Prostate gland (tissue), 2 donors: ENCODE measurements at places on chromosomes 1 and 21. TPM values are rescaled to one million over a fixed set of nuclear protein-coding genes. Genes with fewer than 3 reads are reported as not detected.

The CRYBG2 gene
- 3.9 TPM for total RNA-seq

The CSF3R gene
- total RNA-seq, result 17.0 TPM

The SAMD11 gene
- total RNA-seq, result 4.5 TPM

The RHD gene
- total RNA-seq, result not detected

The S100A10 gene
- 72.1 TPM for total RNA-seq

The TRIM58 gene
- total RNA-seq, result 0.36 TPM

The TRIM45 gene
- total RNA-seq, result 13.2 TPM

The S100A5 gene
- total RNA-seq, result not detected

The FBXO42 gene
- 26.6 TPM for total RNA-seq

The PIK3C2B gene
- 20.9 TPM for total RNA-seq

The BRINP3 gene
- total RNA-seq, result 17.0 TPM

The NBPF20 gene
- total RNA-seq, result 4.3 TPM

The FCAMR gene
- 2.3 TPM for total RNA-seq

The NBPF10 gene
- total RNA-seq, result 1.2 TPM

The COL16A1 gene
- total RNA-seq, result 89.4 TPM

The NGF gene
- 1.1 TPM for total RNA-seq

- DNase-seq, result no peak
Measured at GRCh38 chr1:234896477-234897389, 231.9 kb downstream of the TOMM20 start.

DNA sequence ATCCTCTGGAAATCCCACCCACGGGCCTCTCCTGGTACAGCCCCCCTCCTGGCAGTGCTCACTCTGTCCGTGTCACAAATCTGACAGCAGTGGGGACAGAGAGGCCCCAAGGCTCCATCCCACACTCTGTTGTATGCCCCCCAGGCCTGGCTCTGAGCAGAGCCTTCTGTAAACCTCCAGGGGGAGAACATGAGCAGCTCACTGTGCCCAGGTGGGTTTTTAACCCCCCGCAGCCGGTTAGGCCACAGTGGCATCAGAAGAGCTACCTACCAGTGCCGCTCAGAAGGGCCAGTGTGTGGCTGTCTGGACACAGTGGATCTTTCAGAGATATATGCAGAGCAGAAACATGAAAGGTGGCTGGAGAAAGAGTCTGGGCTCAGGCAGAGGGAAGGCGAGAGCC, 12.0 kb upstream of the GPR153 start:
- no peak for DNase-seq

DNA sequence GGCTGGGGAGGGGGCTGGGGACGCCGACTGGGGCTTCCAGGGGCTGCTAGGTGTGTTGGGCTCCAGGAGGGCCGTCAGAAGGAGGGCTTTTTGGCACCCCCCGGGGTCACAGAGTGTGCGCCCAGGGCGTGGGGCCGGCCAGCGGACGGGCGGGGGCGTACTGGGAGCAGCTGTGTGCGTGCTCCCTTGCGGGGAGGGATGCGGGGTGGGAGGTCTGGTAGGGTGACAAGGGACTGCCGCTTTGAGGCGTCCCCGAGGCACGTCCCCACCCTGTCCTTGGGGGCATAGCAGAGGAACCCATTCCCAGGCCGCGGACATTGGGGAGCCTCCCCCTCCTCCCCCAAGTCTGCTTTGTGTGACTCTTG, 1.1 kb downstream of the FOXO6 start:
- no peak for DNase-seq

DNA sequence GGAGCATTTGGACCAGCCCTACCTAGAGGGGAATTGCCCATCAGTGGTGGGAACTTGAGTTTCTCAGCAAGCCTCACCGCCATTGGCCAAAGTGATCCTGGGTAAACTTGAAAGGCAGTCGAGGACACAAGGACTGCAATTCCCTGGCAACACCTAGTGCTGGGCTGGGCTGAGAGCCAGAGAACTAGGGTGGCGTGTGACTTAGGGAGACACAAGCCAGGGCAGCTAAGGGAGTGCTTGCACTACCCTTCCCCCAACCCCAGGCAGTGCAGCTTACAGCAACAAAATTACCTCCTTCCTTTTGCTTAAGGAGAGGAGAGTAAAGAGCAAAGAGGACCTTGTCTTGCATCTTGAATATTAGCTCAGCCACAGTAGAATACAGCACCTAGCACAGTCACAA, 176.9 kb upstream of the PRMT6 start:
- peak; percentile 10 for DNase-seq

DNA sequence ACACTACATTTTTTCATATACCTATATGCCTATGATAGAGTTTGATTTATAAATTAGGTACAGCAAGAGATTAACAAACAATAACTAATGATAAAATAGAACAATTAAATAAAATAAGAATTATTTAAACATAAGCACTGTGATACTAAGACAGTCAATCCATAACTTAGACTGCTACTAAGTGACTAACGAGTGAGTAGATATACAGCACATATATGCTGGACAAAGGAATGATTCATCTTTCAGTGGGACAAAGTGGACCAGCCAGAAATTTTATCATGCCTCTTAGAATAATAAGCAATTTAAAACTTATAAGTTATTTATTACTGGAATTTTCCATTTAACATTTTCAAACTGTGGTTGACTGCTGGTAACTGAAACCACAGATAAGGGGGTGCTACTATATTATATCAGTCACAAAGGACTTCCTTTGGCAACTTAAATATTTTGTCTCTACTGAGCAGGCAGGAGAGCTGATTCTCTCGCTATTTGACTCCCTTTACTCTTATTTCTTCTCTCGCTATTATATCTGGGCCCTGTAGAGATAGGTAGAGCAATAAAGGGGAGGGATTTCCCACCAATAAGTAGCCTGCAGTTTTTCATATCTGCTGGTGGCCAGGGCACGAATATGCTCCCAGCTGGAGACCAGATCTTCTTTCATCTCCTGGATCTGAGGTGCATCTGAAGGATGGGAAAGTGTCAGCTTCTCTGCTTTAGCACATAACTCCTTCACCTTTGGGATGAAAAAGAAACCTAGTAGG, 10.8 kb downstream of the SPTA1 start:
- no peak for DNase-seq

GRCh38 chr1:22052115-22053016, at the start of gene CDC42:
Gene CDC42, plus strand, starts transcription at chr1:22052709. Its CDS starts 25,770 bp downstream, at chr1:22078479.
- DNase-seq, result peak; percentile 97

- DNase-seq, result no peak
Measured at GRCh38 chr1:119790451-119791198, 20.6 kb downstream of the REG4 start.

DNA sequence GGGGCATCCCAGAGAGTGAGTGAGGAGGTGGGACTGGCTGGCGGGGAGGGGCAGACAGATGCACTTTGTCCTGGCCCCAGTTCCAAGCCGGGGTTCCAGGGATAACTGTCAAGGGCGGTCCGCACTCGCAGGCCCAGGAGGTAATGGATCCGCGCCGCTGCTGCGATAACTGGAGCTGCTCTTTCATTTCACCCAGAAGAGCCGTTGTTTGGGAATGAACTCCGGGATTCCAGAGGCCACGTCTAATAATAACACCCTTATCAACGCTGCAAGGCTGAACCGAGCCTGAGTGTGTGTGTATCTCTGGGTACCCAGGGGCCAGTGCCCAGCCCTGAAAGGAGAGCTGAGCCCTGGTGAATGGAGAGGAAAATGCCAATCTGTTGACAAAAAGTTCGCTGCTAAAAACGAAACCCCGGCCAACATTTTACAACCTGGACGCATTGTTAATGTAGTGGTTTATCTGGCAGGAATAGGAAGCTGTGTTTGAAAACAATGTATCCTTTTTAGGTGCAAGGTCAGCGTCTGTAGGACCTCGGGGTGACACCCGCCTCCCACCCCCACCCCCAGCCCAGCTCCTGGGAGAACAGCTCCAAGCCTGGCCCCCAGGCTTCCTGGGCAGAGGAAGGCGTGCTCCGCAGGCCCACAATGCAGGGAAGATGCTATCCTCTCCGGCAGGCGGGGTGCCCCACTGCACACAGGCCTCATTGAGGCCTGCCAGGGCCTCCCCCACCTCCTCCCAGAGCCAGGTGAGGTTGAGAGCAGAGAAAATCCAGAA, 119.7 kb downstream of the PROX1 start:
- DNase-seq, result no peak

DNA sequence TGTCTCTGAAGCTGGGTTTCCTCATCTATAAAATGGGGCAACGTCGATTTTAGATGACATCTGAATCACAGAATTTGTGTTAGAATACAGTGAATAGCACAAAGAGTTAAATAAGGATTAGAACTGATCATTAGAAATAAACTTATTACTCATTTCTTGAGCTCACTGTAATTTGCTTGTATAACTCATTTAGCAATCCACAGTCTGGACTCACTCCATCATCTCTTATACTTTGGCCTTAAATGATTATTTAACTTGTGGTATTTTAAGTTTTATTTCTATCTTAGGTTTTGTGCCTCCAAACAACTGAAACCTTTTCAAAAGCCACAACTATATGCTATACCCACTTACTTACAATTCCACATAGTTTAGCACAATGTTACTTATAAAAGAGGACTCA, 128.0 kb downstream of the CDC42BPA start:
- no peak for DNase-seq

- DNase-seq, result no peak
Measured at GRCh38 chr1:31207046-31207445, 32.6 kb downstream of the NKAIN1 start.

DNA sequence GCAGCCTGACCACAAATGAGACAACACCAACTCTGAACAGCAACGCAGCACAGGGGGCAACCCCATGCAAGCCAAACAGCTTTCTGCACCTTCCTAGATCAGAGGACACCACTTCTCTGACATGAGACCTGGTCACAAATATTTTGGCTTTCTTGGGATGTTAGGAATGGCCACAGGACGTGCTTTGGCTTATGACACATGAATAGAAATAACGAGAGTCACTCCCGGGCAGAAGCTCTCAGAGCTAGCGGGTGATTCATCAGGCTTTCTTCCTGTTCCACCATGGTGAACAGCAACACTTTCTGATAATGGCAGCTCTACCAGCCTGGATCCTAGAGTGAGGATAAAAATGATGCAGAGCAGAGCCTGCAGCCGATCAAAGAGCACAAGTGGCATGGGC, 39.4 kb downstream of the PAFAH2 start:
- DNase-seq, result no peak

DNA sequence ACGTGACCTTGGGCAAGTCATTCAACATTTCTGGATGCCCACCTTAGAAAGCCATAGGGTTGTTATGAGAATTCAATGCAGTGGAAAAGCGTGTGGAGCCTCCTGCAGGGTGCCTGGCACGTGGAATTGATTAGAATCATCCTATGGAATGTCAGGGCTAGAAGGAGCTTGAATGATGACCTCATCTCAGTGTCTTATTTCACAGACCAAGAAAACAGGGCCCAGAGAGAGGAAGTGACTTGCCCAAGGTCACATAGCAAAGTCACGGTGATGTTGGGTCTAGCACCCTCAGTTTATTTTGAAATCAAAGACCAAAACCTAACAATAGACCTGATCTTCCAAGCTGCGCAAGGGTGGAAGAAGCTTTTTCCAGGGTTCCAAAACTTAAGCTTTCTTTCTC, 6.0 kb downstream of the TRABD2B start:
- DNase-seq, result no peak

DNA sequence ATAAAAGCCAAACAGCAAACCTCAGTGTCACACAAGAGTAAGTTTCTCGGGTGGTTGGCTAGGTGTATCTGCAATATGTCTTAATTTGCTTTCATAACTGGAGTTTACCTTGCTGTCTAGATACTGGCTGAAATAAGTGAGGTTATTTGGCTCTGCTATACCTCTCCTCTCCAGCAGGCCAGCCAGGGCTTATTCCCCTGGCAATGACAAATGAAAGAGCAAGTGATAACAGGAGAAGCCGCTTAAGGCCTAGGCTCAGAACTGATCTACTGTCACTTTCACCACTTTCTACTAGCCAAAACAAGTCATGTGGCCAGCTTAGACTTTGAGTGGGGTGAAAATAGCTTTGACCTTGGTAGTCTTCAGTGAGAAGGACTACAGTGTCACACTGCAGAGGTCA, 4.8 kb upstream of the RPE65 start:
- DNase-seq, result no peak

DNA sequence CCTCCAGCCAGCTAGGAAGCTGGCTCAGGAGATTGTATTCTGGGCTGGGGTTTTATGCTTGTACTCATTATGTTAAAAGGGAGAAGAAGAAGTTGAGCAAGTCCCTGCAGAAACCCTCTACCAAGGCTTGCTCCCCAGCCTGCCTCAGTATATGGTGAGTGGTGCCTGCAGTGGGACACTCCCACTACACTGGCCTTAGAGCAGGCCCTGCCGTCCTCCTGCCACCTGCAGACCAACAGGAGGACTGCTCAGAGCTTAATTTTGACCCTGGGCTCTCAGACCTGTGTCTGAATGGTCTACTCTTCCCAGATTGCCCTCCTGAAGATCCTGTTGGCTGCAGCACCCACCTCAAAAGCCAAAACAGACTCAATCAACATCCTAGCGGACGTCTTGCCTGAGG, 13.0 kb downstream of the STRIP1 start:
- no peak for DNase-seq

DNA sequence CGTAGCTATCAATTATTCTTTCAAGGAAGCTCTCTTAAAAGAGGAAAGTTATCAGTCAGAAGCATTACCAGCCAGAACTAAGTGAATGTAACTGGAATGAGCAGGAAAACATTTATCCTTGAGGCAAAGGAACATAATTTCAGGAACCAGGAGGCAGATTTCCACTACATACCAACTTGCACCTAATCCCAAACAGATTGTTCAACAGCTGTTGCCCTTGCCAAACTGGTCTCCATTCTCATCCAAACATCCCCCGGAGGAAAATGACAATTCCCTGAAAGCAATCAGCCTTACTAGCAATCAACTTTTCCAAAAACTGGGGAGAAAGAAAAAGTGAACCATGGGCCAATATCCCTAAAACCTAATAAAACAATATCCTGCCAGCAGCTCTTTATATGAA, 35.0 kb downstream of the ENAH start:
- DNase-seq, result no peak

GRCh38 chr1:194829492-194829891, 1643.1 kb upstream of the B3GALT2 start:
- no peak for DNase-seq

DNA sequence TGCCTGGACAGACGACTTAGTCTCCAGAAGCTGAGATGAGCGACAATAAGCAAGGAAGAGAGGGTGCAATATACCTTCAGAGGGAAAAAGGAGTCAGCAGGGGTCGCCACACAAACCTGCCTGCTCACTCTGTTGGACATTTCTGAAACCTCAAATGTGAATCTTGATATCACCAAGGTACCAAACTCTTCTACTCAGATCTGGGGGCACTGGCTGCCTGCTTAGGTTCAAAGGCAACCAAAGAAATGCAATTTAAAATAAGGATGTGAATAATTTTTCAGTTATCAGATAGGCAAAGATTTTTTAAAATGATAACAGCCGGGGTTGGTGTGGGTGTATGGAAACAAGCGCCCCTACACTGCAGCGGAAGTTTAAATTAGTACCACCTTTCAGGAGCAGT, 164.2 kb downstream of the HIVEP3 start:
- DNase-seq, result no peak
